ENCODE measurements at places on chromosomes 6 and 20.

GRCh38 chr6:167119670-167120582, 3.0 kb upstream of the CCR6 start:
- DNase-seq = peak; percentile 43

GRCh38 chr6:116994447-116994846, 117.4 kb downstream of the RFX6 start:
- no peak for DNase-seq

DNA sequence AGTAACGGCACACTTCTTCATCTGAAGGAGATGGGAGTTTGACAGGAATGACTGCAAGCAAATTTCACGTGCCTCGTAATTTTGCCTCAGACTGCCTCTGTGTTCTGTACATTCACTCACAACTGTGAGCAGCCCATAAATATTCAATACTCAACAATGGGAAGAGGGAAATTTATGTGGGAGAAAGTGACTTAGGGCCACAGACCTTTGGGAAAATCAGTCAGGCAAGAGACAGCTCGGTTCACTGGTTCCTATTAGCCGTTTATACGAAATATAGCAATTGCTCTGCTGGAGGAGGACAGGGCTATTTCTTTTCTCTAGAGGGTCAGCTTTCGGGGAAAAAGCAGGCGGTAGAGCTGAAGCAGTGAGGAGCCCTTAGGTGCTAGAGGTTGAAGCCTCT, 28.0 kb downstream of the OPN5 start:
- no peak for DNase-seq

- DNase-seq = peak; percentile 91
These were observed 23.6 kb downstream of the VPS52 start for GRCh38 chr6:33247977-33248642.

DNA sequence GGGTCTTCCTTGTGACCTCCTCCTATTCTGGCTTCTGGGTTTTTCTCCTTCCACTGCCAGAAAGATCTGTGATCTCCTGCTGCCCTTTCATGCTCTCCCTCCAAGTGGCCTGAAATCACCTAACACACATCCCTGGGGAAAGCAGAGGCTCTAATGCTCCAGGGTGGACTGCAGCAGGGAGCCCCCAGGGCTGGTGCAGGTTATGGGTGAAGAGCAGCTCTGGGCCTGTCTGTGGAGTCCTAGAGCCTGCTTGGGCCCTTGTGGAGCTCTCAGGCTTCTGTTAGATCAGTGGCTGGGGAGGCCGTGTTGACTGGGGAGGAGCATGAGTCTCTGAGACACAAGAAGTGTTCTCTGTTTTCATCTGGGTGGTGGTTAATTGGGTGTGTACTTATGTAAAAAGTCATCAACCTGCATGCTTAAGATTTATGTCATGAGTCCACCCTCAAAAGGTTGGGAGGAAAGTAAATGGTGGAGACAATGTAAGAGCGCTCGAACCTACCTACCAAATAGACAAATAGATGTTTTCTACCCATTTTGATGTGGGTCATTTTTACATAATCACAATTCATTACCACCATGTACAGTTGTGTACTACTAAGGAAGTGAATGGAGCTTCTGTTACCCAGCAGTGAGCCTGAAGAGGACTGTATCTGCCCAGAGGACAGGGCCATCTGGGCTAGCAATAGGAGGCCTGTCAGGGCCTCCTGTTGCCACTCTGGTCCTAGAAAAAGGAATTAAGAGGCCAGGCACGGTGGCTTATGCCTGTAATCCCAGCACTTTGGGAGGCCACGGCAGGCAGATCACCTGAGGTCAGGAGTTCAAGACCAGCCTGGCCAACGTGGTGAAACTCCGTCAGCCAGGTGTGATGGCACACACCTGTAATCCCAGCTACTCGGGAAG, 32.0 kb upstream of the RNF8 start:
- no peak for DNase-seq

DNA sequence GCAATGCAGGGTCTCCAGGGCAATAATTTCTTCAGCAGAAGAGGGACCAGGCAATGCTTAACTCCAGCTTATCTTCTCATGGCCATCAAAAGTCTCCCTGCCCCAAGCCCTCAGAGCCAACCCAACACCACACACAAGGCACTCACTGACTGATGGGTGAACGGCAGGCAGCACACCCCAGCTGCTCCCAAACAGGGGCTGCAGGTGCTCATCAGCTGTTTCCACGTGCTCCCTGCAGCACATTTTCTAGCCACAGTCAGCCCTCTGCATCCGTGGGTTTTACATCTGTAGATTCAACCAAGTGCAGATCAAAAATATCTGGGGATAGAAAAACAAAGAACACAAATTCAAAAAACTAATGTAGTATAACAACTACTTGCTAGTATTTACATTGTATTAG, 4.0 kb upstream of the GABRR1 start:
- no peak for DNase-seq
